ENCODE measurements at places on chromosomes 1 and 21. TPM values are rescaled to one million over a fixed set of nuclear protein-coding genes. Genes with fewer than 3 reads are reported as not detected.

- no peak for DNase-seq
Observed at GRCh38 chr1:243433737-243434370, 178.0 kb downstream of the SDCCAG8 start.

BGLAP gene
- 4.6 TPM for total RNA-seq

GRCh38 chr1:245245021-245245667 is 90.4 kb downstream of the KIF26B start:
- DNase-seq: peak; percentile 77

DNA sequence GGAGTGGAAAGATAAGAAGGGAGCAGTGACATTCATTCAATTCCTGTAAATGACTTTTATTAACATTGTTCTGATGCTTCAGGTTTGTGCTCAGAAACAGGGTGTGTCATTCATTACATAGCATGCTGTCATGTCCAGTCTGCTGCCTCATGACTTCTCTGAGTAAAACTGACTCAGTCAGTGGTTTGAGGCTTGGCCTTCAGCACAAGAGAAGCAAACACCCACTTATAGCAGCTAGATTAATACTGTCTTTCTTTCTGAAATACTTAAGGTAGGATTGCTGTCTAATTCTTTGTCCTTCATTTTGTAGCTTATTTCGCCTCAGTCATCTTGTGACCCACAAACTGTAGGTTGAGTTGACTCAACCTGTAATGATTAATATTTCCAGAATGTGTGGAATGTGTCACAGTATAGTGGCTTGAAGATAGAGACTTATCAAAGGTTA is 32.9 kb downstream of the RASAL2 start:
- DNase-seq: peak; percentile 10

BLACAT1 gene
- total RNA-seq: 0.19 TPM

GRCh38 chr21:27812279-27812678 is 845.4 kb upstream of the ADAMTS5 start:
- no peak for DNase-seq

- no peak for DNase-seq
Observed at GRCh38 chr1:155681776-155682175, 6.8 kb downstream of the YY1AP1 start.

ADGRL4 gene
- total RNA-seq: 1.7 TPM

- DNase-seq: no peak
Observed at GRCh38 chr1:172002725-172003345, 161.5 kb downstream of the DNM3 start.

- no peak for DNase-seq
Observed at GRCh38 chr1:35560256-35561225, 2.9 kb downstream of the NCDN start.

CD1C gene
- 0.47 TPM for total RNA-seq

DNA sequence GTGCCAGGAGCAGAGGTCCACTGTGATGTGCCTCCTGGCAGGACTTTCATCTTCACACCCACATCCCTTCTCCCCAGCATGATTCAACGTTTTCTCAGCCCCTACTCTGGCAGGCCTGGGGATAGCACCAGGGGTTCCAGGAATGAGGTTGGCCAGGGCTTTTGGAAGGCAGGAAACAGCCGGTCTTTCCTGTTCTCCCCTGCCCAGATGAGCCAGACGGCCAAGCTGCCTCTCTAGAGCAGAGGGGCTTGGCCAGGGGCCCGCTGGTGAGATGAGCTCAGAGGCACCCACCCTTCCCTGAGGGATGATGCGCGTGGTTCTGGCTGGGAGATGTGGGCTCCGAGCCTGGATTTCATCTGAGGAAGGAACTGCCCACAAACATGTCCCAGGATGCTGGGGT is 4.3 kb upstream of the MFAP2 start:
- no peak for DNase-seq

OR6N1 gene
- total RNA-seq: not detected

DNA sequence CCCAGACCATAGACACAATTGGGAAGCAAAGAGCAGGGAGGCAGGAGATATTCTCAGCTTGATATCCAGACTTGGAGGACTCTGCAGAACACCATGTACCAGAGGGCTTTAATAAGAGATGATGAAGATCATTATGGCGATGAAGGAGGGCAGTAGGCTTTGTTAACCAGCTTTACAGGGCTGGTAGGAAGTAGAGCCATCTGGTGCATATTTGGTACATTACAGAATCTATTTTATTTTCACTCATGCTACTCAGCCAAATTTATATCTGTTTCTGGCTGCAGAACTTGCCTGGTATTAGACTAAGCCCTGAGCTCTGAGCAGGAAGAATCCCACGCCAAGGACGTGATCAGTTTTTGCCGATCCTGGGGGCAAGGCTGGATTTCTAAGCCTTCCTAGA is 61.8 kb upstream of the SYT6 start:
- no peak for DNase-seq
